Activated naive CD4-positive, alpha-beta T cell (primary cell): ENCODE measurements at places on chromosomes 11 and 22.

DNA sequence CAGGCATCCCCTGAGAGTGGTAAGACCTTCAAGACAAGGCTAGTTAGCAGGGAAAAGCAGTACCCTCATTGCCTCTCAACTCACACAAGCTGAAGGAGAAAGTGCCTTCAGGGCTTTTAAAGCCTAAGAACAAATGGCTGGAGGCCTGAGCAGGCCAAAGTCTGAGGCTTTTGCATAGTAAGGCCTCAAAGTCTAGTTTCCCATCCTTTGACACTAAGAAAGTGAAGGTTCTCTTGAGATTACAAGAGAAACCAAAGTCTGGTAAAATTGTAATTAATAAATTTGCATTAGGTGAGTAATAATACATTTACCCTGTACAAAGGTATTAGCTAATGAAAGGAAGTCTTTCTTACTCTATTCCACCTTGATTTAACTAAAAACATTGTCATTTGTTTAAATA lies 47.0 kb upstream of the CCDC89 start:
- no peak for DNase-seq

GRCh38 chr22:47066616-47066905 lies 304.1 kb downstream of the TBC1D22A start:
- no peak for DNase-seq

GRCh38 chr22:43535741-43536140 lies 123.9 kb downstream of the MPPED1 start:
- DNase-seq, result no peak

- no peak for DNase-seq
Observed at GRCh38 chr11:72222106-72222891, 2.3 kb upstream of the INPPL1 start.

DNA sequence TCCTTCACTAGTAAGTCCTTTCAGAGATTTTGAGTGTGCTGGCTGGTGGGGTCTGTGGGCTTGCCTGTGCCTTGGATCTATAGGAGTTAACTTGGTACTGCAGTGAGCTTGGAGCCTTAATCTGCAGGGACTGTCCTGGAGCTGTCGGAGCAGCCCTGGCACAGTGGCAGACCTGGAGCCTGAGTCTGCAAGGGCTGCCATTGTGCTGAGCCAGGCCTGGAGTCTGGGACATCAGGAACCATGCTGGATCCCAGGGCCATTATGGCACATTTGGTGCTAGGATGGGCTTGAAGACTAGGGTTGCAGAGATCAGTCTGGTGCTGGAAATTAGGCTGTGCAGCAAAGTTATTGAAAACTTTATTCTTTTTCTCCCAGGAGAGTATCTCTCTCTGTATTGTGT lies 665.4 kb downstream of the METTL15 start:
- no peak for DNase-seq

DNA sequence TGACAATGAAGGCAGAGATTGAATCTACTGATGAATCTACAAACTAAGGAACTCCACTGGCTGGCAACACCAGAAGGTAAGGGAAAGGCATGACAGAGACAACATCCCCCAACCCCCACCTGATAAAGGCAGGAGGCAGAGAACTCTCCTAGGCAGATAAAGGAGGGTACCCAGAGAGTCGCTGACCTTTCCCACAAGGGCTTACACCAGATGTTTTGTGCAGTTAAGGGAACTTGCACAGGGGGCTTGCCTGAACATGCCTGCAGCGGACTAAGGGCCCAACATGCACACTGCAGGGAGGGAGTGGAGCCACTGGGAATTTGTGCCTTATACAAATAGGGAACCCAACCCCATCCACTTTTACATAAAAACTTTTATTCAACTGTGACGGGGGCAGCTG lies 1996.9 kb upstream of the RAG2 start:
- DNase-seq, result no peak

DNA sequence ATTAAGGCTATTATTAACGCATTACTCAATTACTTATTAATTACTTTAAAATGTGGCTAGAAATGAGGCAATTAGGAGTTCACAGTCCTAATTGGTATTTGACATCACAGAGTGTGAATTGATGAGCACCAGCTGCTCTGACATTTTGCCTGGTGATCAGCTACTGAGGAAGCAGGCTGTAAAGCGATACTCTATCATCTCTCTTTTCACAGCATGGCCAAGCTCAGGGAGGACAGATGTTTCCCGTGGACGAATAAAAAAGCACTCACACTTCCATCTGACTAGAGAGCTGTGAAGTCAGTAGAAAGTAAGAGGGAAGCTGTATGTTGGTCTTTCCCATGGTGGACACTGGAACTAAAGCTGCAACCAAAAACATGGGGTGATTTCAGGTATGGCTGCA lies 29.1 kb upstream of the SYT9 start:
- no peak for DNase-seq
